ENCODE measurements at places on chromosomes 1 and 21.

DNA sequence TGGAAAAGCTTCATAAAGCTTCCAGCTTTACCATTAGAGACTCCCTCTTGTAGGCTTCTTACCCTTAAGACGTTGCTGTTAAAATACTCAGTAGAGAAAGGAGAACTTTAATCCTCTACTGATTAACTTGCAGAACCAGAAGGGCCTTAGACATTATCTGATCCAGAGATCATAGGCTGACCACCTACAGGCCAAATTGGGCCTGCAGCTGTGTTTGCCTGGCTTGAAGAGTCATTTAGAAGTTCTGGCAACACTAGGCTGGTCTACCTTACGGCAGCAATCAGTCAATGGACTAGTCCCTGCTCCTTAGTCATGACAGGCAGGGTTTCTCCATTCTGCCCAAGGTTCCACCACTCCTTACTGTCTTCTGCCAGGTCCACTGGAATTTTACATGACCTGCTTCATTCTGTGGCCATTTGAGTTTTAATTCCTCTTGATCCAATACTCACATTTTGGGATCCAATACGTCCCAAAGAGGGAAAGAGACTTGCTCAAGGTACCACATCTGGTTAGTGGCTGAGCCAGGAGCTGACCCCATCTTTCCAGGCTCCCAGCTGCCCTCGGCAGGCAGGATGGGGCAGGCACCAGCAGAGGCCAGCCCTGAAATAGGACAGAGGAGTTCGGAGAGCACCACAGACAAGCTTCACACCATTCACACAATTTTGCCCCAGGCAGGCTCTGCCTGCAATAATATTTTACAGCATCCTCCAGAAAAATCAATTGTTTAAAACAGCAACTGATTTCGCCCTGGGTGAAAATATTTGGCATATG is 96.8 kb downstream of the TNR start:
- DNase-seq: no peak

DNA sequence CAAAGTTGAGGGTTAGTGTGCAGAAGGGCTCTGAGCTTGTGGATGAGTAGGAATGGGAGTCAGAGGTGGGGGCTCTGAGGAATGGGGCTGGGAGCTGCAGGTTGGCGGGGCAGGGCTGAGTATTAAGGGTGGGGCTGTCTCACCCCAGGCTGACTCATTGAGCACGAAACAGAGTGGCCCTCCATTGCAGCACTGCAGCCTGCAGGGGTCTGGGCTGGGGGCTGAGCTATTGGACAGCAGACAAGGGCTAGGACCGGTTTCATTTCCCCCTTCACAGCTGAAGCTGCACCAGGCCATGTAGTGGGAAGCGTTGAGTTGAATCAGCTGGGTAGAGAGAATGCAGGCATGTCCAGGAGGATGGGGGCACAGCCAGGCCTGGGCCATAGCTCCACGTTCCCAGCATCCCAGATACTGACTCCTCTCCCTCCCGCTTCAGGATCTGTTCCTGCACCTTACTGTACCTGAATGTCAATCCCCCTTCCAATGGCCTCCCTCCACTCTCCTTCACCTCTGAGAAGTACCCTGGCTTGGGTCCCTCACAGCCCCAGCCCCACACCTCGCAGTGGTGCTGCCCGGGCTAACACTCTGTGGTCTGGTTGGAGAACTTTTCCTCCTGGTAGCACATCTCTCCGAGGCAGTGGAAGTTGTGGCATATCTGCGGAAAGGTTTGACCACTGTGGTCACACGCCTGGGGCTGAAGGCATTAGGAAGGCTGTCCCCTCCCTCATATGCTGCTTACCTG is 4.4 kb upstream of the INPP5B start:
- no peak for DNase-seq

DNA sequence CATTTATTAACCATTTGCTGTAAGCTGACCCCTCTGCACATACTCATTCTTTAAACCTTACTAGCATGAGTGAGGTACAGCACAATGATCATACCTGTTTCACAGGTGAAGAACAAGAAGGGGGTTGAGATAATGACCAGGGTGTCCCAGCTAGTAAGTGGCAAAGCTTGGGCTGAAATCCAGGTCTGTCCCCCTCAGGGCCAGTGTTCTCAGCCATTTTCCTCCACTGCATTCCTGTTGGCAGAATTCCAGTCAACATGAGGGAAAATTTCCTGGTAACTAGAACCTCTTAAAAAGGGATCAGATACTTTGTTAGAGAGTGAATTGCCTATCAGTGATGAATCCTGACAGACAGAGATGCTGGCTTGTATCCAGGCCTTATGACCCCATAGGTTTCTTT is 48.1 kb downstream of the SPATA46 start:
- no peak for DNase-seq

DNA sequence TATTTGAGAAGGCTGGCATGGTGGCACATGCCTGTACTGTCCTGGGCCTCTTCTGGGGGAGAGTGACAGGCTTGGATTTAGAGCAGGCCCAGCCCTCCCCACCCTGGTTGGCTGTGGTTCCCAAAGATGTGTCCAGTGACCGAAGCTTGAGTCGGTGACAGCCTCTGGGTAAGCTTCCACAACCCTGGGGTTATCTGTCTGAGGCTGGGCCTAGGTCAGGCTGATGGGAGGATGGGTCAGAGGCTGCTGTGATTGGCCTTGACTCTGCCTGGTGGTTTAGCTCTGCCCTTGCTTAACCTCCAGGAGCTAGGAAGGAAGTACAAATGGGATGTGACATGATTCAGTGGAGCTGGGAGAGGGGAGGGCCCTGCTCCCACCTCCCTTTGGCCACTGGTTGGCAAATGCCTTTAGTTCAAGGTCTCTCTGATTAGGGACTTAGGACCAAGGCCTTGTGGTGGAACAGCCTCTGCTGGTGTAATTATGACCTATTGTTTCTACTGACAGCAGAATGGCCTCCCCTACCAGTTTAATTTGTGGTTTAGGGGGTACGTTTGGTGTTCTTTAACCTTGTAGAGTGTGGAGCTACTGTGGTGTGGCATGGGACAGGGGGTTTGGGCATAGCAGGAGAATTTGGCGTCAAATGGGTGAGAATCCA is 16.6 kb downstream of the NUDC start:
- no peak for DNase-seq

GRCh38 chr1:54548389-54549044 is 489 bp downstream of the ACOT11 start:
- no peak for DNase-seq

- DNase-seq: no peak
These were observed 140.0 kb downstream of the DNM3 start for GRCh38 chr1:171981303-171981702.

DNA sequence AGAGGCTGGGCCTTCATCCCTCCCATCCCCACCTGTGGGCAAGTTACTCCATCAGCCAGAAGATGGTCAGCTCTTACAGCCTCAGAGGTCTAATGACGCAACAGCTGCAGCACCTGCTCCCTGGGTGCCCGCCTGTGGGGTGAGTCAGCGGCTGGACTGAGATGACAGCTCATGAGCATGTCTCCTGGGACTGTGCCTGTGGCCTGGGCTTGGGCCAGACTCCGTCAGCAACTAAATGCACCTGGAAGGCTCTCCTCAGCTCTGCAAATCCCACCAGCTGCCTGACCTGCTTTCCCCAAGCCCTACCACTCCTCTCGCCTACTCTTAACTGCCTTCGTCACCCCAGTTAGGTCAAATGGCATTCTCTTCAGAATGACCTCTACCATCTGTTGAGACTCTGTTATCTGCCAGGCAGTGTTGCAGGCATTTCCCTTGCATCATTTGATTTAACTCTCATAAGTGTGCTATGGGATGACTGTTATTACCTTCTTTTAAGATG is 47.7 kb downstream of the ETS2 start:
- DNase-seq: no peak

DNA sequence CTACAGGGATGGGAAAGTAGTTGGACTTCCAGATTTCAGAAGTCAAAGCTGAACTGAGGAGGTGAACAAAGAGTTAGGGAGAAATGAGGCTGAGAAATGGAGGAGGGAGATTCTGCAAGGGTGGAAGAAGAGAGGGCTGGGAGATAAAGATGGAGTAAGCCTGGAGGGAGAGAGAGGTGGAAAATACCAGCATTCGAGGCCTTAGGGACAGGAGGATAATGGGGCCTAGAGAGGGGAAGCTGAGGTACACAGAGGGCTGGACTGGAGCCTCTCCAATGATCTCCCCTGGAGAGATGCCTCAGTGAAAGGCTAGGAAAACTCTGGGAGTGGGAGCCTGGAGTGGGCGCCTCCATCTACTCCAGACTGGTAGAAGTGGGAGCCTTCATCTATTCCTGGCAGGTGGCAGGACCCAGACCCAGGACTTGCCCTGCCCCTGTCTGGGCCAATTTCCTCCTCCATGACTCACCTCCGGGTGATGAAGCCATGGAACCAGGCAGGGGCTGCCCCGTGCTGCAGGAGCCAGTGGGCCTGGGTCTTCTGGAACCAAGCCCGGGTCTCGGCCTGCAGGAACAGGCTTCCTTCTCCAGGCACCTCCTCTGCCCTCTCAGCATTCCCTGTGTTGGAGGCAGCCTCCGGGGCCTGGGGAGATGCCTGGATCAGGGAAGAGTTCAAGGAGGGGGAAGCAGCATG is 1.9 kb downstream of the SH2D2A start:
- no peak for DNase-seq

DNA sequence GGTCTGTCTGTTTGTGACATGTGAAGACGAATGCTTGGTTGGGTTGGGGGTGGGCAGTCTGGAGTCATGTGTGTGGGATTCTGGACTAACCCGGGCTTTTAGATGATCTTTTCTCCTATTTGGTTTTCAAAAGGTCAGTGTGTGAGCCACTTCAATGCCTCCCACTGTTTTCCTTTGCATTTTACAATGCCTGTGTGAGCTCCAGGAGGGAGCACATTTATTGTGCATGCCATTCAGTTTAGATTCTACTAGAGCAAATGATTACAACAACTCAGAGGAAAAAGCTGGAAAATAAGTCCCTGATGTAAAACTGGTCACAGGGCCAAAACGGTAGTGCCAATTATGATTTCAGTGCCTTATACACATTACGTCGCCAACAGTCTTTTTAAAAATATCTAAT is 90.9 kb downstream of the LYPLAL1 start:
- no peak for DNase-seq

DNA sequence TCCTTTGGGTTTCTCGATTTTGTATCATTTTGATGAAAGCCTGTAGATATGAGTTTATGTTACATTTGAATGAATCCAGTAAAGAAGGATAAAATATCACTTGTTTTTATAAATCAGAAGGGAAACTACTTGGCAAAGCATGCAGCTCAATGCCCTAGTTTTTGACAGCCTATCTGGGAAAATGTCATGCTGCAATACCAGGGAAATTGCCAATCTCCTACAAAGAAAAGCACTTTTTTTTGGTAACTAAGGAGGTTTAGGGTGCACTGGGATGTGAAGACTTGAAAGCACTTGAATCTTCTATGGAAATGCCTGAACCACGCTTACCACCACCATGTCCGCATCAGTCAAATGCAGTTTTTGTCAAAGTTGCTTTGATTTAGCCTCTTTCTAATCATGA is 446.9 kb upstream of the LRRC7 start:
- DNase-seq: no peak

DNA sequence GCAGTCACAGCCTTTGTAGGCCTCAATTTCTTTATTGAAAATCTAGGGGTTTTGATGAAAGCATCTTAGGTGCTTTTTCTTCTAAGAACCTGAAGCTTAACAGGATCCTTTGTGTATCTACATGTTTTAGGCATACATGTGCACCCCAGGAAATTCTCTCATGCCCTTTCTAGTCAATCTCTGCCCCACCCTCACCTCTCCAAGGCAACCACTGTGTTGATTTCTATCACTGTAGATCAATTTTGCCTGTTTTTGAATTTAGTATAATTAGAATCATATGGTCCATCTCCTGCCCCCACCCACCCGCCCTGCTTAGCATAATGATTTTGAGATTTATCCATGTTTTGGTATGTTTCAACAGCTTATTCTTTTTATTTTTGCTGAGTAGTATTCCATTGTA is 19.4 kb downstream of the VANGL1 start:
- DNase-seq: no peak

DNA sequence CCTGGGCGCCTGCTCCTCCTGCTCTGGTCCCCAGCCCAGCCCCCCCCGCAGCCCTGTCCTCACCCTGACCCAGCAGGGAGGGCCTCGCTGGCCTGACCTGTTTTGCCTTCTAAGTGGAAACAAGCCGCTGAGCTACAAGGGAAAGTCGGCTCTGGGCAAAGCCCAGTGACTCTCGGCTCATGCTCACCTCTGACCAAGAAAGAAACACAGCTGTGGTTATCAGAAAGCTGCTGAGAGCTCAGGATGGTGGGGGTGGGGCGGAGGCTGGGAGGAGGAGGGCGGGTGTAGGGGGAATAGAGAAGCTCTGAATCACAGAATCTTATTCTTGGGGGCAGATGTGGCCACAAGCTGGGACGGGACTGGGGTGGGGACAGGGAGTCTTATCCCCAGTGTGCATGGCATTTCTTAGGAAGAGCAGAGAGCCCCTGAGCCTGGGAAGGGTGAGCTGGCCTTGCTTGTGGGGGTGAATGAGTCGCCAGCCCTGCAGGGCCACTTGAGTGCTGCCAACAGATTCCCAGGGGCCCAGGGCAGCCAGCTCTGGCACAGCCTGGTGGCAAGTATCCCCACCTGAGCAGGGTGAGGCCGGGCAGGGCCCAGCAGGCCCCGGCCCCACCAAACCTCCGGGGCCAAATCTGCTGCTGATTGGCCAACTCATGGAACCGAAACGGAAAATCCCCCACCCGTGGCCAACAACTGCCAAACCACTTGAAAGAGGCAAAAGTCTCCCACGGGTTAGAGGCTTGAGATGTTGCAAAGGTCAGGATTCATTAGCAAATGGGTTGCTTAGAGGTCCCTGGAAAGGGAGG is 120.6 kb downstream of the SPSB1 start:
- no peak for DNase-seq

Data from NCI-H187 (cell line).